Stimulated activated CD4-positive, alpha-beta T cell treated with anti-CD3 and anti-CD28 coated beads, Interleukin-12 subunit alpha, Interleukin-12 subunit beta, amount 100 ng/mL, for 24 hours (primary cell): ENCODE measurements at places on chromosomes 5 and 9.

DNA sequence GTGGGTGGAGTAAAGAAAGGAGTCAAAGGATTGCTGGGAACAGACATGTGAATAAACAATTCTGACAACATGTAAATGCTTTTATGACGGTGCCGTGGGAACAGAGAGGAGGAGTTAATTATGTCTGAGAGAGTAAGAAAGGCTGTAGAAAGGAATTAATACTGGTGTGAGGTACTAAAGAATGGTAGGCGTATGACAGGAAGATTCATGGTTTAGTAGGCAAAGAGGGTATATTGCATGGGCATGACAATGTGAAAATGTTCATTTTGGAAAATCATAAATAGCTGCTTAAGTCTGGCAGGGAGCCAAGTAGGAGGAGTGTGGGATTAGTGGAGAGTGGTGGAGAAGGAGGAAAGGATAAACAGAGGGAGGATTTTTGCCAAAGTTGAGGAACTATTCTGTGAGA lies 19.7 kb downstream of the NAA35 start:
- no peak for DNase-seq

- DNase-seq = no peak
These were observed 511.3 kb upstream of the ADAMTS16 start for GRCh38 chr5:4628645-4629385.

GRCh38 chr5:72093217-72093616 lies 14.1 kb upstream of the MAP1B start:
- no peak for DNase-seq

GRCh38 chr5:32612134-32612888 lies 27.0 kb downstream of the SUB1 start:
- DNase-seq = no peak

DNA sequence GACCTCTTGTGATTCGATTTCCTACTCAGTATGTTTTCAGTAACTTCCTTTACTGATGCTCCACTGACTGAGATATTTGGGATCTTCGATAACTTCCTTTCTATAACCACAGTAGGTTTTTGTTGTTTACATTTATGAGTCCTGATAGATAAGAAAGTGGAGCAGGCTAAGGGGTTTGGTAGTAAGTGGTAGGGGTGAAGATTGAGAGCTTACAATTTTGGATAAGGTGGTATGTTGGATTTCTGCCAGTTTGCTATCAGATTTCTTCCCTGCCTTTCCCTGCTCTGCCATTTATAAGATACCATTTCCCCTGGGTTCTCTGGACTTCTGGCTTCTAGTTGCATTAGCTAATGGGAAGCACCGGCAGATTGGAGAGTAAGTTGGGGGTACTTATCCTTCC lies 7.9 kb upstream of the NDUFS4 start:
- no peak for DNase-seq

GRCh38 chr5:77463905-77464304 lies 28.2 kb downstream of the WDR41 start:
- DNase-seq = no peak

DNA sequence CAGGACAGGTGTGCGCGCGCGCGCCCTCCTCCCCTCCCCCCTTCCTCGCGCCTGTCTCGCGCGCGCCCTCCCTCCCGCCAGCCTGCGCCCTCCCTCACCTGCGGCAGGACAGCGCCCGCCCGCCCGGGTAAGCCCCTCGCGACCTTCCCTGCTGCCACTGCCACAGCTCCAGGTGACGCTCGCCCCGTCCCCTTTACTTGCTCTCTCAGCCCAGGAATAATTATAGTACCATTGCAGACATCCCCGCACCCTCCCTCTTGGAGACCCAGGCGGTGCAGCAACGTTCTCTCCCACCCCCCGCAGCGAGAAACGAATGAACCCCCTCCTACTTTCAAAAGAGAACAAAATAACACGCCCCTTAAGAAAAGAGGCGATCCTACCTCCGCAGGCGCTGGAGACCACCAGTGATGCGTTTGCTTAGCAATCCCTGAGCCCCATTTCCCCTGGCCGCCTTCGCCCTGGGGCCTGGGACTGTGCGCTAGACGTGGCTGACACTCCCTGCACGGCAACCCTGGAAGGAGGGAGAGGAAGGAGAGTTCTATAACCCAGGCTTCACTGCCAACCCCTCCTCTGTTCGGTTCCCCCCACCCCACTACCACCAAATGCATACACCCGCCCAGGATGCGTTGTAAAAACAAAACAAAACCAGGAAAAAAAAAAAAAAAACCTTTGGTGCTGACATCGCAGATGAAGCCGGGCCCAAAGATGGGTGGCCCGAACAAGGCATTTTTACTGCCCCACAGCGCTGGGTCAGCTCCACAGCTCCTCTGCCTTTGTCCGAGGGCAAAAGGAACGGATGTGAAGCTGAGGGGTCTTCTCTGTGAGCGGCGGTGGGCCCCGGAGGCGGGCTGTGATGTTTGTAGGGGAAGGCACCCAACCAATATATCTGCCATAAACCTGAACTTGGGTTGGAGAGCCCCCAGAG lies 5.6 kb upstream of the PURA start:
- DNase-seq = peak; percentile 61

DNA sequence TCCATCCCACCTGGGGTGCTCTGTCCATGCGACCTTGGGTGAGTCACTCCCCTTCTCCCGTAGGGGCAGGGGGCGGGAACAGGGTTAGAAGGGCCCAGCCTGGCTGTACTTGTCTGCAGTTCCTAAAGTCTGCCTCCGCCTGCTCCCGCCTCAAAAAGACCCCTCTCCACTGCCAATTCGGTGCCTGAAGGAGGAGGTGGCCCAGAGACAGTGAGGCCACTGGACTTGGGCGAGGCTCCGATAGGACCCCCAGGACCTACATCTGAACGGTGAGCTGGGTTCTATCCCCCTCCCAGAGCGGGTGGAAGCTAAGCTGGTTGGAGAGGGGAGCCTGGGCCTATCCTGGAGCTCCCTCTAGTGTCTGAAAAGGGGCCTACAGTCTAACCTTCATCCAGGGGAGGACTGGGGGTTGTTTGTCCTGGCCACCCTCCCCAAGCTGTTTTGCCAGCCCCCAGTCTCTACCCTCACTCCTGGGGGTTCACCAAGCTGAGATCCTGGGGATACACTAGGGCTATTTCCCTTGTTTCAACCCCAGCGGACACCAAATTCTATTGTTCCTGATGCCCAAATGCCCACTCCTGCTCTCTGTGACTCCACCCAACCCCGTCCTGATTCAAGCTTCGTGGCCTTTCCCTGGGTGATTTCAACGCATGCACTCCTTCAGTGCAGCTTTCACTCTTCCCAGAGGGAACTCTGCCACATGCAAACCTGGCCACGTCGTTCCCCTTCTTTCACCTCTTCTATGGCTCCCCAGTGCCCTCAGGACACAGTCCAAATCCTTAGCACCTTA lies 6.1 kb upstream of the CRB2 start:
- DNase-seq = peak; percentile 41

GRCh38 chr5:178232920-178233429 lies 373 bp upstream of the PHYKPL start:
- DNase-seq = no peak

- no peak for DNase-seq
These were observed 1.7 kb downstream of the DBN1 start for GRCh38 chr5:177471610-177472356.
